ENCODE measurements at places on chromosomes 13 and 19.

DNA sequence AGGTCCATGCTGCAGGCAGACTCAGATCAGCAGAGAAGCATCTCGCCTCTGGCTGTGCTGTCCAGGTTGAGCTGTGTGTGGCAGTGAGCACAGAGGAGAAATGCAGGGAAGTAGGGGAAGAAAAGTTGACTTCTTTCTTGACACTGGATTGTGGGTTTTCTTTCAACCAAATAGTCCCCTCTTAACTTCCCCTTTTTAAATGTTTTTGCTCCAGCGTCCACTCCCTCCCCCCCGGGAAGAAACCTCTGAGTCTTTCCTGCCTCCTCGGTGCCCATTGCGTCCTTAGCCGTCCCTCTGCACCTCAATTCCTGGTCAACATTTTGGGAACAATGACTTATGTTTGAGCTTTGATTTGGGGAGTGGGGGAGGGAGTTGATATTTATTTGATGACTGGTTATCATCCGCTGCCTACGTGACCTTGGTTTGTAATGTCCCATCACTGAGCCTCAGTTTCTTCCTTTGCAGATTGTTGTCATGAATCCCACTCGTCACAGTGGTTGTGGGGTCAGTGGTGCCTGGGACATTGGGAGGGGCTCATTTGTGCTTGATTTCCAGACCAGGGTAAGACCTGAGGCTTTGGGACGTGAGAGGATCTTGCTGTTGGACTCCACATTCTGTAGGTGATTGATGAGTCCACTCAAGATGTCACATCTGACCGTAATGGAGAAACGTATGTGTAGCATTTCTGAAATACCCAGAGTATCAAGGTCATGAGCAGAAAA lies at the start of gene LILRB2:
Gene LILRB2, minus strand, starts transcription at position 104 of the 722 bp plus-strand sequence. CDS start 614 bp downstream, outside the sequence.
- DNase-seq: no peak

DNA sequence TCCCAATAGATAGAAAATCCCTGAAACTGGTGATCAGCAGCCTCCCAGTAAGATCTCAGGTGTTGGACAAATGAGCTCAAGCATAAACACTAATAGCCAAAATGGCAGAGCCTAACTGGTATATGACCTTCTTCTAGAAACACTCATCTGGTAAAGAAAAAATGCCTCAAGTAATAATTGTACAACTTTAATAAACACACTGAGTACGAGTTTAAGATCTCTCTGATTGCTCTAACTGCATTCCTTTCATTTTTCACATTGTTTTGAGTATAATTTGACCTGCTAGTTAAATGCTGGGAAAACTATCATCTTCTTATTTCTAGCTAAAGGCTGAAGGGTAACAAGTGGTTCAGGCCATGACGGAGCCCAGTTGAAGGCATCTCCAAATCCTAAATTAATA lies 2009.5 kb upstream of the PCDH20 start:
- no peak for DNase-seq

DNA sequence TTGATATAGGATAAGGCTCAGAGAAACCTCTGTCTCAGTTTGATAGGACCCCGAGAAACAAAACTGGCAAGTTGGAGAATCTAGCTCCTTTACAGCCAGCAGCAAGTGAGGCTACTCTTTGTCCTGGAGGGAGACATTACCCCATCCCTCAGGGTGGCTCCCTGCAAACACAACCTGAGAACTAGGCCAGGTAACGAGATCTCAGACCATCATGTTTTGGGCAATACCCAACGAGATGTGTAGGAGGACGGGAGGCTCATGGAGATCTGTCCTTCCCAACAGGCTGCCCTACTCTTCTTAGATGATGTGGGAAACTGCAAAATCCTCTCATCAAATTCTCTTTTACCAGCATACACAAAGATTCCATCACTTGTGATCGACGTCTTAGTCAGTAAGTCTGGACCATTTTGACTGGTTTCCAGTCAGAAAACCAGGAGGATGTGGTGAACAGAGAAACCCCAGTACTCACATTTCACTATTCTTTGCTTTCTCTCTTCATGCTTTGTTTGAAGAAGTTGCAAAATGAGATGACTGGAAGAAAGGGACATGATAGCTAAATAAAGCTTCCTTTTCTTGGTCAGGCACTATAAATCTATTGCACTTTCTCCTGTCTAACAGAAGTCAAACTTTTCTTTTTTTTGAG lies 6.0 kb upstream of the CTU1 start:
- DNase-seq: no peak

GRCh38 chr13:84574851-84575250 lies 692.6 kb upstream of the SLITRK1 start:
- DNase-seq: no peak

DNA sequence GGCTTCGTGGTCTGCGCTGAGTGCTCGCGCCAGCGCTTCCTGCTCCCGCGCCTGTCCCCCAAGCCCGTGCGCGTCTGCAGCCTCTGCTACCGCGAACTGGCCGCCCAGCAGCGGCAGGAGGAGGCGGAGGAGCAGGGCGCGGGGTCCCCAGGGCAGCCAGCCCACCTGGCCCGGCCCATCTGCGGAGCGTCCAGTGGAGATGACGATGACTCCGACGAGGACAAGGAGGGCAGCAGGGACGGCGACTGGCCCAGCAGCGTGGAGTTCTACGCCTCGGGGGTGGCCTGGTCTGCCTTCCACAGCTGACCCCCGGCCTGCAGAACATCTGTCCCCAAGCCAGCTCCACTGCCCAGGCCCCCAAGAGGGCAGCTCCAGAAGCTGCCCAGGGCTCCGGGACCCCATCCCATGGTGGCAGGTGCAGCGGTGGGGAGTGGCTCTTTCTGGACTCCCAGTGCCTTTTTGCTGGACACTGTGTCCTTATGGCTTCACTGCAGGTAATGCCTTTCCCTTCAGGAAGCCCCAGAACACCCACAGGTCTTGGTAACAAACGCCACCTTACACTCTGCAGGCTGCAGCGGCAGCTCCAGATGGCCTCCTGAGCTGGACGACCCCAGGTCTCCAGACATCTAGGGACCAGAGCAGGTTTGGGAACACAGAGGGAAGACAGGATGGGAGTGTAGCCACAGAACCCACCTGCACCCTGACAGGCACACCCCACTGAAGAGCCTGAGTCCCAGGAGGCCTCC lies 9.3 kb downstream of the PLEKHF1 start:
- DNase-seq: no peak

GRCh38 chr13:99998261-99998660 lies 16.7 kb downstream of the ZIC2 start:
- no peak for DNase-seq

- DNase-seq: no peak
Observed at GRCh38 chr13:85261757-85262346, 537.4 kb downstream of the SLITRK6 start.

DNA sequence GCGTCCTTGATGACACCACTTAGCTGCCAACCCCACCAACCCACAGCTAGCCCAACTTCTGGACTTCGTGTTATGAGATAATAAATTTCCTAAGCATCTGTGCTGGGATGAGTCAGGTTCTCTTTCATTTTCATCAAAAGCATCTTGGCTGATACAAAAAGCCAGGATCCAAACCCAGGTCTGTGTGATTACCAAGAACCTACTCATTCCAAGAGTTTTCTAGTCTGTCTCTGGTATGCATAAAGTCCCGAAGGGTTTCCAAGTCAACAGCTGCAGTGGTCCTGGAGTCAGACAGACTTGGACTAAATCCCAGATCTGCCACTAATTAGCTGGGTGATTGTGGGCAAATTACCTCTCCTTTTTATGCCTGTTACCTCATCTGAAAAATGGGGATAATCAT lies 55.5 kb upstream of the SERP2 start:
- no peak for DNase-seq

DNA sequence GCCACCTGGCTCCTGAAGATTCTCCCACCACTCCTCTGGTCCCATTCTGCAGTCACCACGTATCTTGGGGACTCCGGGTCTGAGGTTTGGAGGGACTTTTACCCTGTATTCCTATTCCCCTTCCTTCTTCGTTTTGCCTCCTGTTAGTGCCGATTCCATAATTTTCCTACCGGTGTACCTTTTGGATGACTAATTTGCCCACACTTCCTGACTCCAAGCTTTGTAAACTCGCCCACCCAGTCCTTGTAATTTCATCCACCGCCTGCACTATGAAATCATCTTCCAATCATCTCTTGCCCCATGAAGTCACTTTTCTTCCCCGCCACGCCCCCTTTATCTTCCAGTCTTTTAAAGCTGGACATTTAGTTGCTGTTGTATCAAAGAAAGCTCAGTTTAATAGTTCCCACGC lies 572 bp downstream of the UCHL3 start:
- peak; percentile 40 for DNase-seq

- DNase-seq: peak; percentile 93
Observed at GRCh38 chr13:80342471-80343371, 1.8 kb upstream of the SPRY2 start.

DNA sequence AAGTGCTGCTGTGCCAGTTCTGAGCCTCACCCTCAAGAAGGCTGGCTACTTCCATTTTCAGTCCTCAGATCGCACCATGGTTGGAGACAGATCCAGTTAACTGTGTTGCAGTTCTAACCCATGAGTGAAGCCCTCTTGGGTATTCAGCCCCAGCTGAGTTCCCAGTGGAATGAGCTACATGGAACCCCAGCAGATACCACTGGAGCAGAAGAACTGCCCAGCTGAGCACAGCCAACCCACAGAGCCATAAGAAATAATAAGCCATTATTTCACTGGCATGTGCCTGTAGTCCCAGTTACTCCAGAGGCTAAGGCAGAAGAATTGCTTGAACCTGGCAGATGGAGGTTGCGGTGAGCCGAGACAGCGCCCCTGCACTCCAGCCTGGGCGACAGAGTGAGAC lies 59.9 kb downstream of the LATS2 start:
- DNase-seq: no peak

DNA sequence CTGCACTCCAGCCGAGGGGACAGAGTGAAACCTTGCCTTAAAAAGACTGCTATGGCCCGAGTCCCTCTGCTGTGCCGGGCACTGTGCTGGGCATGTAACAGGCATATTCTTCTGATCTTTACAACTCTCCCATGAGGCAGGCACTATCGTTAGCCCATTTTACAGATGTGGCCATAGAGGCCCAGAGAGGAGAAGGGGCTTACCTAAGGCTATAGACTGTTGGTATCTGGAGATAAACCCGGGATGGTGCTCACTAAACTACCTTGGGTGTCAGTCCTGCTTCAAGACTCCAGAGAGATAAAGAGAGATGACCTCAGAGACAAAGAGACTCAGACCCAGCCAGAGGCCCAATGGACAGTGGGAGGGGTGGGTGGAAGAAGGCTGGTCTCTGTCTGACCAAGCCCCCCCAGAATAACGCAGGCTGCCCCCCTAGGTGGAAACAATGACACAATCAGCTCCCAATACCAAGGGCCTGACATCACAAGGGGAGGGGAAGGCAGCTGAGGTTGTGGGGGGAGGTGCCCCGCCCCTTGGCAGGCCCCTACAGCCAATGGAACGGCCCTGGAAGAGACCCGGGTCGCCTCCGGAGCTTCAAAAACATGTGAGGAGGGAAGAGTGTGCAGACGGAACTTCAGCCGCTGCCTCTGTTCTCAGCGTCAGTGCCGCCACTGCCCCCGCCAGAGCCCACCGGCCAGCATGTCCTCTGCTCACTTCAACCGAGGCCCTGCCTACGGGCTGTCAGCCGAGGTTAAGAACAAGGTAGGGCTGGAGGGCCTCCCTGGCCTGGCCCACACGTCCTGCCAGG lies at the start of gene CNN1:
Gene CNN1, plus strand, starts transcription at position 620 of the 805 bp plus-strand sequence. Its CDS starts 77 bp downstream, at position 697.
- peak; percentile 62 for DNase-seq

DNA sequence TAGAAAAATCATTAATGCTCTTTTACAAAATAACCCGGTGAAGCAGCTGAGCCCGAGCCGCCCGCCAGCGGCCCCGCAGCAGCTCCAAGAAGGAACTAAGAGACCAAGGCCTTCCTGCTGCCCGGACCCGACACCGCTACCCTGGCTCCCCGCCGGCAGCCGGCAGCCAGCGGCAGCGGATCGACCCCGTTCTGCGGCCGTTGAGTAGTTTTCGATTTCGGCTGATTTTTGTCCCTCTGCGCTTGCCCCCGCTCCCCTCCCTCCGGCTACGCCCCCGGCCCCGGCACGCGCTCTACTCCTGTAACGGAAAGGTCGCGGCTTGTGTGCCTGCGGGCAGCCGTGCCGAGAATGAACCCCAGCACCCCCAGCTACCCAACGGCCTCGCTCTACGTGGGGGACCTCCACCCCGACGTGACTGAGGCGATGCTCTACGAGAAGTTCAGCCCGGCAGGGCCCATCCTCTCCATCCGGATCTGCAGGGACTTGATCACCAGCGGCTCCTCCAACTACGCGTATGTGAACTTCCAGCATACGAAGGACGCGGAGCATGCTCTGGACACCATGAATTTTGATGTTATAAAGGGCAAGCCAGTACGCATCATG lies at the start of gene PABPC3:
Gene PABPC3, plus strand, starts transcription at position 286 of the 603 bp plus-strand sequence. Its CDS starts 63 bp downstream, at position 349.
- DNase-seq: no peak

DNA sequence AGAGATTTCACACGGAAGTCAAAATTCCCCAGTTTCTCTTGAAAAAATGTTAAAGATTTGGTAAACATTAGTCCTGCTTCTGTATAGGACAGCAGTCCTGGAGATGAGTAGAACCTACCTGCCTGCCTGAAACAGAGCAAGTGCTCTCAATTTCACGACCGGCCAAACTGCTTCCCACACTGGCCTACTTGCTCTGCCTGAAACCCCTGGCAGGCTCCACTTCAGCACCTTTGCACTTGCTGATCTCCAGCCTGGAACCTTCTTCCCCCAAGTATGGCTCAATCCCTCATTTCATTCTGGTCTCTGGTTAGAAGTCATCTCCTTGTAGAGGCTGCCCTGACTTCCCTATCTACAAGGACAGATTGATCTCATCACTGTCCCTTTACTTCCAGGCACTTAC lies 271.4 kb downstream of the DLEU7 start:
- DNase-seq: no peak

DNA sequence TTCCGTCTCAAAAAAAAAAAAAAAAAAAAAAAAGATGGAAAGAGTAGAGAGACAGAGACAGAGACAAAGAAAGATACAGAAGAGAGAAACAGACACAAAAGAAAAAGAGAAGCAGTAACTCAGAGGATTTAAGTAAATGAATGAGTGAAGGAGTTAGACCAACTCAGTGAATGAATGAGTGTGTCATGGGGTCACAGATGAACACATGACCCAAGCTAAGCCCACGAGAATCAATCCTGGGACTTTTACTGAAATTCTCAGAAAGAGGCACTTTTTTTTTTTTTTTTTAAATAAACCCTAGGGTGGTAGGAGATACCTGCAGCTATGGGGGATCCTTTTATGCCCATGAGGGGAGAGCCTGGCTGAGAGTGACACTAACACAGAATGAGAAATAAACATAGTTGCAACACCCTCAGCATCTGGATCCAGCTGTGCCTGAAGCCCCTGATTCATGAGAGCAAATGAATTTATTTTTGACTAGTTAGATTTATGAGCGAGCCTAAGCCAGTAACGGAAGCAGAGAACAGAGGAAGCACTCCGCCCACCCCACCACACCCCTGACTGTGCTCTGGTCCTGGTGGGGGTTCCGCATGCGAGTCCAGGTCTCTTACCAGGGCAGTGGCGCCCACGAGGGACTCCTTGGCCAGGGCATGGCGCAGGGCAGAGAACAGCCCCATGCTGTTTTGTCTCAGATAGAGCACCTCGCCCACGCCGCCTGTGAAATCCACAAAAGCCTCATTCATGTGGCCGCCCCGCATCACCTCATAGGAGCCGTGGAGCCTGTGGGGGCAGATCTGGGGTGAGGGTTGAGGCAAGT lies 4.6 kb downstream of the CAPN12 start:
- no peak for DNase-seq

- DNase-seq: no peak
Observed at GRCh38 chr13:21526707-21527540, 67.8 kb upstream of the ZDHHC20 start.

Data from nephron progenitor cell (in vitro differentiated cells).